Activated CD4-positive, alpha-beta T cell treated with anti-CD3 and anti-CD28 coated beads, Interleukin-2, amount 50 U/mL, for 4 hours (primary cell): ENCODE measurements at places on chromosomes 1 and 21.

- DNase-seq: no peak
These were observed 486.6 kb downstream of the KIF26B start for GRCh38 chr1:245641384-245641783.

- DNase-seq: no peak
These were observed 17.7 kb upstream of the ELAVL4 start for GRCh38 chr1:50091068-50091467.

DNA sequence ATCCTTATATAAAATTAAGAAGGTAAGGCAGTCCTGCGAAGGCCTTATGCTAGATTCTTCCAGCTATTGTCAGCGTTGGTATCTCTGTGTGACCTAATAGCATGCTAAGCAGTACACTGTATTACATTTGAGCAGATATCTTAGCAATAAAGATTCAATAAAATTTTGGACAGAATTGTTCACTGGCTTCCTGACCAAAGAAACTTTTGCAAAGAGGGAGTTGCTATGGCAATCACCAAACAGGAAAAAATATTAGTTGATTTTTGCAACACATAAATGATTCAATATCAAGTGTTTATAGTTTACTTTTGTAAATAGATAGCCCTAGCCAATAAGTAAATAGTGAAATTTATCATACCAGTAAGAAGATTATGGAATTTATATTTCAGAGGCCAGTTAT is 31.0 kb upstream of the PLEKHO1 start:
- no peak for DNase-seq

DNA sequence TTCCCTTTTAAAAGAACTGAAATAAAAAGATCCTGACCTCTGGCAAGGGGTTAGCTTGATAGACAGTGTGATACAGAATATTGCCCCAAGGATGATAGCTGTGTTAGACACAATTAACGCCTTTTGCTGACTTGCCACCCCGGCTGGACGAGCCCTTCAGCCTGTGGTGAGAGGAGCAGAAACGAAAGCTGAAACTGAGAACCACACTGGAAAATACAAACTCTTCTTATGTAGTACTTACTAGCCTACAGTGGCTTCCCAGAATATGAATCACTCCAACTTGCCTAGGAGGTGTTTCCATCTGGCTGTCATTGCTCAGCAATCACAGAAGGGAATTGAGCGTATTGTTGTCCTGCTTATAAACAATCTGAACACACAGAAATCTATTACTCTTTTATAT is 22.9 kb downstream of the SAMSN1 start:
- DNase-seq: no peak

- DNase-seq: no peak
These were observed 27.5 kb upstream of the SLC19A2 start for GRCh38 chr1:169513208-169513607.

DNA sequence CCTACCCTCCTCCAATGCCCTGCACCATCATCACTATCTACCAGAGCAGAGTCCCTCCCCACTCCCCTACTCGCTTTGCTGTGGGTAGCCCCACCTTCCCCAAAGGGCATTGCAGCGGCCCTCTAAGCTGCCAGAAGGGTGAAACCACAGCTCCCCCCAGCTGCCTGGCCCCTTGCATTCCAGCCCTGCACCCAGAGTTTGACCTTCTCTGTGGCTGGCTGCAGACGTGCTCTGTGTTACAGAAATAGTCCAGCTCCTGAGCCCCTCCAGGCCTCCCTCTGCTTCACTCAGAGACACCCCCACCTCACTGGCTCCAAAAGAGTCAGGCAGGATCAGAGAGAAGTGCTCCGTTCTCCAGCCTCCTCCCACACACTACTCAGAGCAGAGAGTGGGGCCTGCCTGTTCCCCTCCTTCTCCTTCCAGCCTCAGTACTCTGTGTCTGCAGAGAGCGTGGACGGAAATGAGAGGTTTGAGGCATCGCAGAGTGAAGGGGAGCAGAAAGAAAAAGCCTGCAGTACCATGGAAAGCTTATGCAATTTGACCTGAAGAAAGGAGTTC is 63.2 kb downstream of the PLEKHA6 start:
- DNase-seq: no peak

GRCh38 chr1:17585266-17585987 is 45.9 kb downstream of the ARHGEF10L start:
- no peak for DNase-seq

DNA sequence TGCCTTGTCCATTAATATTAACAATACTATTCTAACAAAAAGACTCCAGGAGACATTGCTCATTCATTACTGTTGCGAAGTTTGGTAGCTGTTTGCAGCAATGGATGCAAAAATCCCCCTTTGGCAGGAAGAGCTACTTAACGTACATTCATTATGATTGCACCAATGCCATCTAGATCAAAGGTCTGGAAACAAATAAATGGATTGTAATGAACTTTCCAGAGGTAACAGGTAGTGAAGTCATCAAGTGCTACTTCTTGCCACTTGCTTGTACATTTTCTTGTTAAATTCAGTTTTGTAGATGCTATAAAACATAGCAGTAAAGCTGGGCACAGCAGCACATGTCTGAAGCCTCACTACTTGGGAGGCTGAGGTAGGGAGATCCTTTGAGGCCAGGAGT is 93.9 kb downstream of the DDAH1 start:
- no peak for DNase-seq

DNA sequence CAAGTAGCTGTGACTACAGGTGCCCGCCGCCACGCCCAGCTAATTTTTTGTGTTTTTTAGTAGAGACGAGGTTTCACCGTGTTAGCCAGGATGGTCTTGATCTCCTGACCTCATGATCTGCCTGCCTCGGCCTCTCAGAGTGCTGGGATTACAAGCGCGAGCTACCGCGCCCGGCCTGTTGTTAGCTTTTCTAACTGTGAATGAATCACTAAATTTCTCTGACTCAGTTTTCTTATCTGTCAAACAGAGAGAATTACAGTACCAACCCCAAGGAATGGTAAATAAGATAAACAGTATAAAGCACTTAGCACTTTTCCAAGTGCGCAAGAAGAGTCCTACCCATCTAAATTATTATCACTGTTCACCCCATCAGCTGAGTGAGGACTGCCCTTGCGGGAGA is 193.6 kb downstream of the VAV3 start:
- DNase-seq: no peak
